T-helper 2 cell treated with Interferon-gamma antibody and Interleukin-4, amounts not matched to agents 100 ng/mL and 5 ng/mL, for 36 hours (primary cell): ENCODE measurements at places on chromosomes 4 and X. TPM values are rescaled to one million over a fixed set of nuclear protein-coding genes. Genes with fewer than 3 reads are reported as not detected.

The SMR3A gene
- not detected in 2 replicates for total RNA-seq

The ING2 gene
- 8.8 and 11.0 TPM in 2 replicates for total RNA-seq

The P2RY8 gene
- 126 and 127 TPM in 2 replicates for total RNA-seq

The PPARGC1A gene
- not detected in 2 replicates for total RNA-seq

The NXF2 gene
- not detected in 2 replicates for total RNA-seq

The BMPR1B gene
- 0.07 TPM in 1 of 2 replicates, not detected in the other for total RNA-seq

The PCDH18 gene
- 0.09 TPM in 1 of 2 replicates, not detected in the other for total RNA-seq

The AMBN gene
- total RNA-seq = not detected in 2 replicates

The RHOXF1 gene
- not detected in 2 replicates for total RNA-seq

The BMP3 gene
- total RNA-seq = not detected in 2 replicates

The GYG2 gene
- not detected in 2 replicates for total RNA-seq

The ARMCX4 gene
- total RNA-seq = 2.6 and 2.8 TPM in 2 replicates

The PCYT1B gene
- total RNA-seq = 0.09 TPM in 1 of 2 replicates, not detected in the other

The MAGEE2 gene
- not detected in 2 replicates for total RNA-seq

The C1QTNF7 gene
- total RNA-seq = not detected in 2 replicates

The KCNE5 gene
- 0.27 and 0.32 TPM in 2 replicates for total RNA-seq

The ZFP92 gene
- 1.3 and 1.5 TPM in 2 replicates for total RNA-seq
